ENCODE measurements at places on chromosomes 4 and X.

DNA sequence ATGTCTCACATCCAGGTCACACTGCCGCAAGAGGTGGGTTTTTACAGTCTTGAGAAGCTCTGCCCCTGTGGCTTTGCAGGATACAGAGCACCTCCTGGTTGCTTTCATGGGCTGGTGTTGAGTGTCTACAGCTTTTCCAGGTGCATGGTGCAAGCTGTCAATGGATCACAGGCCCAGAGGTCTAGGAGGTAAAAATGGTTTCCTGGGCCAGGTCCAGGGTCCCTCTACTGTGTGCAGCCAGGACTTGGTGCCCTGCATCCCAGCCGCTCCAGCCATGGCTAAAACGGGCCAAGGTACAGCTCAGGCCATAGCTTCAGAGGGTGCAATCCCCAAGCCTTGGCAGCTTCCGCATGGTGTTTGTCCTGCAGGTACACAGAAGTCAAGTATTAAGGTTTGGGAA, 434.1 kb upstream of the GALNT7 start:
- H3K4me3 ChIP-seq: no peak overlapping the region
- H3K27ac ChIP-seq: no peak overlapping the region
- H3K27me3 ChIP-seq: no peaks in the 10 kb centered on the region
- no peaks in the 10 kb centered on the region for H3K36me3 ChIP-seq
- no peak for DNase-seq
- no peaks in the 10 kb centered on the region for H3K4me1 ChIP-seq

- no peak overlapping the region for H3K27ac ChIP-seq
- H3K4me1 ChIP-seq: no peaks in the 10 kb centered on the region
- H3K36me3 ChIP-seq: no peaks in the 10 kb centered on the region
- no peak overlapping the region for H3K4me3 ChIP-seq
- no peaks in the 10 kb centered on the region for H3K27me3 ChIP-seq
- no peak for DNase-seq
Measured at GRCh38 chrX:131216828-131217227, 72.3 kb downstream of the IGSF1 start.

DNA sequence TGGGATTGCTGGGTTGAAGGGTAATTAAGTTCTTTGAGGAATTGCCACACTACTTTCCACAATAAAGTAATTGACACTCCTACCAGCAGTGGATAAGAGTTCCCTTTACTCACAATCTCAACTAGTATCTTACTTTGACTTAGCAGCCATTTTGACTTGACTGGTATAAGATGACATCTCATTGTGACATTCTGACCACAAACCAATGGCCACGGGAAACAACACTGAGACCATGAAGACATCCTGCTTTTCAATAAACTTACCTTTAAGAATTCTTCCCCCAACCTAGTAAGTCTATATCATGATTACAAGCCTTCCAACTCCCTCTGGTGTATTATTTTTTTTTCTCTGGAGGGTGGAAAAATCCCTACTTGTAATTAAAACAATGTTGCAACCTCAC, 66.9 kb upstream of the WDR1 start:
- no peaks in the 10 kb centered on the region for H3K36me3 ChIP-seq
- no peaks in the 10 kb centered on the region for H3K27me3 ChIP-seq
- H3K4me3 ChIP-seq: no peak overlapping the region
- peaks cover 15% of the 10 kb centered on the region for H3K4me1 ChIP-seq
- H3K27ac ChIP-seq: no peak overlapping the region

DNA sequence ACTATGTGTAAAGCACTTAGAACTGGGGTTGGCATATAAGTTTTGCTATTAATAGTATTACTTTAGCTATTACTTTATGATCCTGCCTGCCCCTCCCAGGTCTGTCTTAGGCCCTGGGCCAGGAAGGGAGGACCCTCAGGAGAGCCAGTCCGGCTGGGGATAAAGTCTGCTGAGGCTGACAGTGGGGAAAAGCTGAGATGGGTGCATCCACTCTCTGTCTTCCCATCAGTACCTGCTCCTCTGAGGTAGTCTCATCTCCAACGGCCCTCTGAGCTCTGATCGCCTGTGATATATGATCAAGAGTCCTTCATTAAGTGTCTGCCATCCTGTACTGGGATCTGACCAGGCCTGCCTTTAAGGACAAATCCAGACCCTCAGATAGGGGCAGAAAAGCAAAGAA, 156.5 kb upstream of the PJA1 start:
- H3K36me3 ChIP-seq: no peaks in the 10 kb centered on the region
- no peaks in the 10 kb centered on the region for H3K27me3 ChIP-seq

- H3K27me3 ChIP-seq: no peaks in the 10 kb centered on the region
- H3K4me3 ChIP-seq: no peak overlapping the region
- H3K36me3 ChIP-seq: peaks cover 36% of the 10 kb centered on the region
- no peaks in the 10 kb centered on the region for H3K4me1 ChIP-seq
- no peak for DNase-seq
- H3K27ac ChIP-seq: no peak overlapping the region
Measured at GRCh38 chr4:81452452-81453006, 19.2 kb downstream of the RASGEF1B start.

DNA sequence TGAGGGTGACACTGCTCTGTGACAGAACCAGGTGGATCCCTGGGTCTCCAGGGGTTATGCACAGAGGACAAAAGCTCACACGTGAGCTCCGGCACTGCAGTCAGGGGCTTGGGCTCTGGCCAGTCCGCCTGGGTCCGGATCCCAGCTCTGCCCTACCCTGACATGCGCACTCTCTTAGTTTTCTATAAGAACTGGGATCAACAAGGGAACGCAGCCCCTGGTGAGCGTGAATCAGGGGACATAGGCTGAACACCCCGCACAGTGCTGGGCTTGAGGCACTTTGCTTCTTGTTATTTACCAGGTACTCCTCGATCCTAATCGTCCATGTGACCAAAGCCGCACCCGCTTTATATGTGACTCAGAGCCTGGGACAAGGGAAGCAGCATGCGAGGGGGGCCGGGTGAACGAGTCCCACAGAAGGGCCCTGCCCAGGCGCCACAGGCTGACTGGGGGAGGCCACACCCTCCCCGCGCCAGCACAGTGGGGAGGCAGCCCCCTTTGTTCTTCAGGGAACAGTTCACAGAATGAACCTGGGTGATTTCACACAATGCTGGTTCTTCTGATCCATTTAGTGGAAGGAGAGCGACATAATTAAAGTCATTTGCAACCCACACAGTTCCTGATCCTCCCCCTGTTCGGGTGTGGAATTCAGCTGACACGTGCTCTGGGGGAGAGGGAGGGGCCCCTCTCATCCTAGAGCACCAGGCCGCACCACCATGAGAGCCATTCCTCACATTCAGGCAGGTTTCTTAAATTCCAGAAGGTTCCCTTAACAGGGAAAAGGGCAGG, 55.5 kb downstream of the WFS1 start:
- H3K4me1 ChIP-seq: peaks cover 2% of the 10 kb centered on the region
- H3K27me3 ChIP-seq: peaks cover 19% of the 10 kb centered on the region
- no peak overlapping the region for H3K27ac ChIP-seq
- H3K4me3 ChIP-seq: no peak overlapping the region
- DNase-seq: no peak
- no peaks in the 10 kb centered on the region for H3K36me3 ChIP-seq

- no peak within 1 kb of the TSS for H3K4me3 ChIP-seq
- no peak within 1 kb of the TSS for H3K27ac ChIP-seq
- H3K36me3 ChIP-seq: no peaks in the 10 kb centered on the region
Measured at GRCh38 chr4:185017964-185018772, at the start of gene HELT. HELT (plus strand) TSS chr4:185018490; CDS start chr4:185018929, 439 bp downstream.

DNA sequence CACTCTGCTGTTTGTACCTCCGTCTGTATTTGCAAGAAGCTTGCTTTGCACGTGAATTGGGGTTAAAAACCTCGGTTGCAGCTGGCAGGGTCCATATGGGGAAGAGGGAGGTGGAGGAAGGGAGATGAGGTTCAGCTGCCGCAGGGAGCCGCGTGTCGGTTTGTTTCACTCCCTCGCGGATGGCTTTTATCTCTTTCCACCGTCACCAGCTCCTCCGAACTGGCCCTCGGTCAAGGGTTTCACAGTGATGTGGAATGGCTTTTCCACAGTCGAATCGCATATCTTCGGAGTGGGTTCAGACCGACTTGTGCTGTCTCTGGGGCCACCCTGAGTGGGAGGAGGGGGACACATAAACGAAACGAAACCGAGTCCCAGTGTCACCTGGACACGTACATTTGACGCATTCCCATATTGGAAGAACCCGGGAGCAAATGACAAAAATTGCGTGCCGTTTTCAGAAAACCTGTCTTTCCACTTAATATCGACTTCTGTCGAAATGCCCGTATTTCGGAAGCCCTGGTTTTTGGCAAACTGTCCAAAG, 929 bp downstream of the ZBTB33 start:
- H3K27ac ChIP-seq: peak overlapping the region; percentile 72
- DNase-seq: peak; percentile 1
- H3K4me1 ChIP-seq: no peaks in the 10 kb centered on the region
- H3K36me3 ChIP-seq: peaks cover 30% of the 10 kb centered on the region
- H3K27me3 ChIP-seq: no peaks in the 10 kb centered on the region

DNA sequence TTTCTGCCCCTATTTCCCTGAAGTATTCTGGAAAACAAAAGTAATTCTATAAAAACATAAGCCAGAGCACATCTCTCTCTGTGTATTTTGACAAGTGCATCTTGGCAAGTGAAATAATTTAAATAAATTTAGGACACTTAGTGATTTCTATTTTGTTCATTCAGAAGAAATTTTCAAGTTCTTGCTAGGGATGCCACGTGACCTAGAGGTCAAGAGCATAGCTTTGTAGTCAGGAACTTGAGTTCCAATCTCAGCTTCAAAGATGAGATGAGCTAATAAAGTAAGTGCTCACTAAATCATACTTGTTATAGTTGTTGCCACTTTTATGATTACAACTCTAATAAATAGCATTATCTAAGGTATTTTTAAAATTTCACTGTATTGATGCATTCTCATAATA, 13.8 kb downstream of the KDR start:
- no peak overlapping the region for H3K27ac ChIP-seq
- no peak overlapping the region for H3K4me3 ChIP-seq
- H3K27me3 ChIP-seq: no peaks in the 10 kb centered on the region
- DNase-seq: no peak
- H3K36me3 ChIP-seq: no peaks in the 10 kb centered on the region

- no peak overlapping the region for H3K27ac ChIP-seq
- DNase-seq: no peak
- no peaks in the 10 kb centered on the region for H3K27me3 ChIP-seq
- H3K36me3 ChIP-seq: peaks cover 5% of the 10 kb centered on the region
- H3K4me3 ChIP-seq: no peak overlapping the region
- H3K4me1 ChIP-seq: no peaks in the 10 kb centered on the region
Measured at GRCh38 chrX:2351999-2352995, 148.5 kb downstream of the DHRSX start.

- no peaks in the 10 kb centered on the region for H3K4me1 ChIP-seq
- no peaks in the 10 kb centered on the region for H3K27me3 ChIP-seq
- no peak overlapping the region for H3K27ac ChIP-seq
Measured at GRCh38 chr4:172683021-172683420, 485.6 kb upstream of the GALNT7 start.

- no peak for DNase-seq
- H3K36me3 ChIP-seq: no peaks in the 10 kb centered on the region
- no peak overlapping the region for H3K4me3 ChIP-seq
- H3K4me1 ChIP-seq: peaks cover 4% of the 10 kb centered on the region
Measured at GRCh38 chr4:6557856-6558255, 17.1 kb upstream of the MAN2B2 start.

DNA sequence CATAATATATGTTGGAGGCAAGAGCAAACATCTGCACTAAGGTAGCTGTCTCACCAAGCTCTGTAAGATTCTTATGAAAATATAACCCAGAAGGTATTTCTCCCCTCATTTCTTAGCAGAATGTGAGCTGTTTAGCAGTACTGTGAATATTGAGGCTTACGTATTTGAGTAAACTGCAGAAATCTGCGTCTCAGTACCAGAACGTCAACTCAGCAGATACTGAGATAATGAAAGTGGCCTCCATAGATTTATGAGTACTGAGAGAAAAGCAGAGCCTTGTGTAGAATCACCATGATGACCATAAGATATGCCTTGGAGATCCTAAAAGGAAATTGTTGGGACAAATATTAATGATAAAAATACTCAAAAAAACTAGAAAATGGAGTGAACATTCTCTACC, 296.7 kb upstream of the TECRL start:
- no peak for DNase-seq
- no peaks in the 10 kb centered on the region for H3K27me3 ChIP-seq
- no peaks in the 10 kb centered on the region for H3K4me1 ChIP-seq
- no peak overlapping the region for H3K4me3 ChIP-seq
- H3K27ac ChIP-seq: no peak overlapping the region

DNA sequence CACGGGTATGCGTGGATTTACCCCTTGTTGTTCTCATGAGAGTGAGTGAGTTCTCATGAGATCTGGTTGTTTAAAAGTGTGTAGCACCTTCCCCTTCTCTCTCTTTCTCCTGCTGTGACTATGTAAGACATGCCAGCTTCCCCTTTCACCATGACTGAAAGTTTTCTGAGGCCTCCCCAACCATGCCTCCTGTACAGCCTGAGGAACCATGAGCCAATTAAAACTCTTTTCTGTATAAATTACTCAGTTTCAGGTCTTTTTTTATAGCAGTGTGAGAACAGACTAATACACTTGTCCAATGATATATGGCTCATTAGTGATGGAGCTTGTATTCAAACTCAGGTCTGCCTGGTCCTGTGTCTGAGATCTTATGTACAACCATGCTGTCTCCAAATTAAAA, 28.5 kb upstream of the RTL3 start:
- H3K27me3 ChIP-seq: no peaks in the 10 kb centered on the region
- H3K36me3 ChIP-seq: no peaks in the 10 kb centered on the region
- no peak overlapping the region for H3K4me3 ChIP-seq
- H3K27ac ChIP-seq: no peak overlapping the region

DNA sequence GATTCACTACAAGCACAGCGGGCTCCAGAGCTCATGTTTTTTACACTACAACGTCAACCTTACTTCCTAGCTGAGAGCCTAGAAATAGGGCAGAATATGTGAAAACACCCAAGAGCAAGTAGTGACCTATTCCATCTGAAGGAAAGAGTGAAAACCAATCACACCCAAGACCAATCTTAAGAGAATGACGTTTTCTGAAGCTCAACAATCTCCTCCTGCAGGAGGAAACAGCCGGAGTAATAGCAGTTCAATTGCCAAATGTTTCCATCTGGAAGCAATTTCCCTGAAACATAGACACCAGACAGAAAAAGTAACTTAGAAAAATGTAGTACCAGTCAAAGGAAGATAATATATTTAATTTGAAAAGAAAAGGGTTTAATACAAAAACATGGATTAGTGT, 142.4 kb downstream of the ANXA5 start:
- H3K27ac ChIP-seq: no peak overlapping the region
- H3K27me3 ChIP-seq: peaks cover 6% of the 10 kb centered on the region
- no peaks in the 10 kb centered on the region for H3K36me3 ChIP-seq
- no peak overlapping the region for H3K4me3 ChIP-seq

GRCh38 chr4:29559286-29559685, 1160.9 kb upstream of the PCDH7 start:
- no peaks in the 10 kb centered on the region for H3K27me3 ChIP-seq
- no peaks in the 10 kb centered on the region for H3K4me1 ChIP-seq
- no peak for DNase-seq
- H3K27ac ChIP-seq: no peak overlapping the region
- no peaks in the 10 kb centered on the region for H3K36me3 ChIP-seq

GRCh38 chr4:119035951-119036737, 99.5 kb upstream of the MYOZ2 start:
- no peak for DNase-seq
- H3K4me3 ChIP-seq: no peak overlapping the region
- H3K27me3 ChIP-seq: no peaks in the 10 kb centered on the region
- no peaks in the 10 kb centered on the region for H3K36me3 ChIP-seq
- H3K27ac ChIP-seq: no peak overlapping the region
